ENCODE measurements at places on chromosomes 3 and 15.

GRCh38 chr3:195895861-195896360, 12.4 kb downstream of the TNK2 start:
- peak; percentile 36 for DNase-seq

- DNase-seq: no peak
Measured at GRCh38 chr3:101898752-101899169, 49.4 kb downstream of the NFKBIZ start.

GRCh38 chr3:16028604-16029003, 145.9 kb upstream of the GALNT15 start:
- DNase-seq: no peak

- no peak for DNase-seq
Measured at GRCh38 chr3:78337801-78338211, 1297.9 kb downstream of the ROBO2 start.

DNA sequence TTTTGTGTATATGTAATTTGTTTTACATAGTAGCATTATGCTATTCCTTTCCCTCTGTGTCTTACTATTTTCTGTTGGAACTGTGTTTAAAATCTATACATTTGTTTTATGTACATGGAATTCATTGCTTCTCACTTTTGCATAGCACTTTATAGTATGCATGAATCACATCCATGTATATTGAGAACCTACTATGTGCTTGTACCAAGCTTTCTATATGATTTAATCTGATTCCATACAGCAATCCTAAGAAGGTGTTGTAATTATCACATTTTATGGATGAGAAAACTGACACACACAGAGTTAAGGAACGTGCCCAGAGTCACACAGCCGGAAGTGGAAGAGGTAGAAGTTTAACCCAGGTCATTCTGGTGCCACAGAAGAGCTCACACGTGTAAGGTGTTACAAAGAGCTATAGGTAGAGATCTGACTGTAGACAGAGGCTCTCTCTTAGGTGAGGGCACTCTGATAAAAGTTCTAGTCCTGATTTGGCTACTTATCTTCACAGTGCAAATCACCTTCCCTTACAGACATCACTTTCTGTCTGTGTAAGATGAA, 3.5 kb upstream of the SMAD3 start:
- DNase-seq: no peak

DNA sequence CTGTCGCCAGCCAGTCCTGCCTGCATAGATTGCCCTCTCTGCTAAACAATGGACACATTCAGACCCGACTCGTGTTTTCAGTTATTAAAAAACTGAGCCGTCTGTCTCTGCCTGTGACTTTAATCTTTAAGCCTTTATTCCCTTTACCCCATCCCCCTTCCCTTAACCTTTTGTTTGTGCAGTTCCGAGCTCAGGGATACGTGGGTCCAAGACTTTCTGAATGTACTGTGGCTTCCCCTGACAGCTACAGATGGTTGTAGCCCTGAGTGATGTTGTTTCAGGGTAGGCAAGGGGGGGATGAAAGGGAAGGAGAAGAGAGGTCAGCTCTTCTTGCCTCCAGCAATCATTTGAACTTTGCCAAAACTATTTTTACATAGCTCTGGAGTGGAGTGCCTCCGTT, 44.6 kb downstream of the EEFSEC start:
- no peak for DNase-seq

GRCh38 chr15:62850318-62850717, 192.2 kb upstream of the TPM1 start:
- DNase-seq: peak; percentile 38

DNA sequence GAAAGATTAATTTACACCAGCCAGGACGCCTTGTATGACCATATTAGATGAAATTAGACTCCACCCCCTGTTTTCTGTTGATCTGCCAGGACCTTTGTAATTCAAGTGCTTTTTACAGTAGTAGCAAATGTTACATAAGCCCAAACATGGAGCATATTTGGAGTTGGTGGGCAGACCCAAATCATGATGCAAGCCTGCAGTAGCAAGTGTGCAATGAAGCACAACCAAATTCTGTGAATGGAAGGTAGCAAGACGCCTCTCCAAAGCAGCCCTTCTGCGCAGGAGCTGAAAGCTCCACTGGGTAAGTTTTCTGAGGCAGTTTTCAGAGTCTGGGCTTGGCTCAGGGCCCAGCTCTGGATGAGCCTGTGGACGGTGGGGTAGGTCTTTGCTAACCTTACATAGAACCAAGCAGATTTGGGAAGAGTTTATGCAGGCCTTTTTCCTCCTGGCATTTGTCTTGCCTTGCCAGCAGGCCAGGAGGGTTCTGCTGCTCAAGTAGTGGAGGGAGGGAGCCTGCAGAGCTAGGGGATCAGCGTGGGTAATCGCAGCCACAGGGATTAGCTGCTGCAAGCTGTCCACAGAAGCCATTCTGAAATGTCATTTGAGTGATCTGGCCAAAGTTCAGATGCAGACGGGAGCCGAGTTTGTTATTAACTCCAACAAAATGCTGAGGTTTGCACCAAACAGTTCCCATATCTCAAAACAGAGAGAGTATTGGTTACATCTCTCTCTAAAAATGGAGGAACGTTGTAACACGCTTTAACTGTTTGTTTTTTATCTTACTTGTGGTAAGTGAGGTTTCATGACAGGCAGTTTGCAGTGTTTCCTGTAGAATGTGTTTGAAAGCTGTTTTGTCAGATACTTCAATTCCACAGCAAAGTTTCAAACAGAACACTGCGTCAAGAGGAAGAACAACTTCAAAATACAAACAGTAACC, 55.4 kb downstream of the PSMD6 start:
- DNase-seq: peak; percentile 65

GRCh38 chr15:84684092-84684491, 26.1 kb upstream of the NMB start:
- no peak for DNase-seq

DNA sequence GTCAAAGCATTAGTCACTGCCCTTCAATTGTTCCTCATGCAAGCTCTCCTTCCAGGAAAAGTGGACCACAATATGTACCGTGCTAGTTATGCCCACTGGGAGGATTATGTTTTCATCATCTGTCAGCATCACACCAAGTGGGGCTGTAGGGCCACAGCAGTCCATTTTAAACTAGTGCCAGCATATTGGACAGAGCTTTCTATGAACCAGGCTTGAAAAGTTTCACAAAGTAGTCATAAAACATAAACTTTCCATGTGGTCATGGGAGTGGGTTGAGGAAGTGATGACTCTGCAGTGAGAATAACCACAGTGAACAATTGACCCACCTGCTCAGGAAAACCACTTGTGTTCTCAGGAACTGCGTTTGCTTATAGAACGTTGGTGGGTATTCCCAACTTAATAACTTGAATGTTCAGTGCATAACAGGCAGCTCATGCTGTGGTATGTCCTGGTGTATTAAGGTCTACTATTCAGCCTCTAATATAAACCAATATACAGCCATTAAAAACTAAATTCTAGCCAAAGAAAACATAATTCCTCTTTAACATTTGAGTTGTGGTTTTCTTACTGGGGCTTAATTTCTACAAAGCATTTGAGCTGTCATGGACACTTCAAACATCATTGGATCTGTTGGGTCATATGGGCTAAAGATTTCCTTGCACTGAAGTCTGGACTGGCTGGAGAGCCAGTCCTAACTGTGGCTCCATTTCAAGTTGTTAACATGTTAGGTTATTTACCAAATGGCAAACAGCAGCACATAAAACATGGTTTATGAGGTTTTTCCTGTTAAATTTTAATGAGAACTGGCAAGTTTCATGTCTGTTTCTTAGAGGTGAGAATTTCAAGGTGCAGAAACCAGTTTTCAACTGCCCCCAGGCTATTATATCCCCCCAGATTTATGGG, 274.1 kb downstream of the OTOL1 start:
- DNase-seq: no peak

DNA sequence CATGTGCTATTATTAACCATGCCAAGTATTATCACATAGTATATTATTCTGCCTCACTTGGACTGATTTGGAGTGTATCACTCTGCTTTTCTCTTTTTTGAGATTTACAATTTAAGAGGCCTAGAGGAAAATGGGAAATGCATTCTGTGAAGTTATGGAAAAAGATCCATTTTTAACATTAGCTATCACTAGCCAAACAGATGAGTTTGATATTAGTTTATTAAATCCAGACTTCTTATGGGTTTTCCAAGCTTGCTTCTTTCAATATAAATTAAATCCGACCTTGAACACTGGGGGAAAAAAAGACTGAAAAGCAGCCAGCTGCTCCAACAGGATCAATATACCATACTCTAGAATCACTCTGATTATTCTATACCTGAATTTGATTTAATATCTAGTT, 30.1 kb upstream of the PLOD2 start:
- DNase-seq: no peak

- DNase-seq: no peak
Measured at GRCh38 chr3:2944628-2945027, 165.5 kb downstream of the IL5RA start.

DNA sequence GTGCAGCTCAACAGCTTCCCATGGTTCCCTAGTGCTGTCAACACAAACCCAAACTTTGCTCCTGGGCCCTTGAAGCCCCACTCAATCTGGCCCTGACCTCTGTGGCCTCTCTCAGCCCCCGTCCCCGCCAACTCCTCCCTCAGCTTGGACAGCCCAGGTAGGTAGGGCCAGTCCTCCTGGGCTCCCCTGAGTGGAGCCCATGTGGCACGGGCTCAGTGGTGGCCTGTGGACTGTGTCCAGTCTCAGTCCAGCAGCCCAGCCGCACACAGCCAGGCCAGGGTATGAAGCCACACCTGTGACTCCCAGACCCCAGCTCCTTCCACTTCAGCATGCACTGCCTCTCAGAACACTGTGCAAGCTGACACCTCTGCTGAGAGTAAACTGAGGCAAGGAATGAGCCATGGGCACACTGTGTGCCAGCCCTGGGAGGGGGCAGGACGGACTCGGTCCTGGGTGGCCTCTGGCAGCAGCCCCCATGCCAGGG, 11.5 kb downstream of the PLXND1 start:
- DNase-seq: no peak

DNA sequence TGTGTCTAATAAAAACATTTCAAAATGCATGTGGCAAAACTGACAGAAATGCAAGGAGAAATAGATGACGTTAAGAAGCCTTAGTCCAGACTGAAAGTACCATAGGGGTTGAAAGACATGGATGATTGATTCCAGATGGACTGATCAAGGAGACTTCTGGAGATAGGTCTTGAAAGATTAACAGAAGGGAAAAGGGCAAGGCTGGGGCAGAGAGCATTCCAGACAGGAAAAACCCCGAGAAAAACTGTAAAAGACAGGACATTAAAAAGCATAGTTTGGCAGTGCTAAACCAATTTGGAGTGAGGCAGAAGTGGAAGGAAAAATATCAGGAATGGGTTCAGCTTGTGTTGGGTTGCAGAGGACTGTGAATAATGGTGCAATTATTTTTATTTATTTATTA, 375.2 kb upstream of the SGO1 start:
- no peak for DNase-seq

- no peak for DNase-seq
Measured at GRCh38 chr3:138912237-138912636, 34.7 kb downstream of the FOXL2 start.

DNA sequence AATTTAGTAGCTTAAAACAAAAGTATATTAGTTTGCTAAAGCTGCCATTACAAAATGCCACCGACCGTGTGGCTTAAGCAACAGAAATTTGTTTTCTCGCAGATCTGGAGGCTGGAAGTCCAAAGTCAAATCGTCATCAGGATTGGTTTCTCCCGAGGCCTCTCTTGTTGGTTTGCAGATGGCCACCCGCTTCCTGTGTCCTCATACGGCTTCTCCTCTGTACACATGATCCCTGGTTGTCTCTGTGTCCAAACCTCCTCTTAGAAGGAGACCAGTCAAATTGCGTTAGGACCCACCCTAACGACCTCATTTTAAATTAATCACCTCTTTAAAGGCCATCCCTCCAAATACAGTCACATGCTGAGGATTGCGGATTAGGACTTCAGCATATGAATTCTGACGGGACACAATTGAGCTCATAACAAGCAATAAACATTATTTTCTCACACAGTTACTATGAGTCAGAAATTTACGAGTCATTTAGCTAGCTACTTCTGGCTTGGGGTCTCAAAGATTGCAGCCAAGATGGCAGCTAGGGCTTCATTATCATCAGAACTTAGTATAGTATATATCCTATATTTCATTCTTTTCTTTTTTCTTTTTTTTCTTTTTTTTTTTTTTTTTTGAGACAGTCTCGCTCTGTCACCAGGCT, 58.4 kb downstream of the RPL39L start:
- DNase-seq: no peak

DNA sequence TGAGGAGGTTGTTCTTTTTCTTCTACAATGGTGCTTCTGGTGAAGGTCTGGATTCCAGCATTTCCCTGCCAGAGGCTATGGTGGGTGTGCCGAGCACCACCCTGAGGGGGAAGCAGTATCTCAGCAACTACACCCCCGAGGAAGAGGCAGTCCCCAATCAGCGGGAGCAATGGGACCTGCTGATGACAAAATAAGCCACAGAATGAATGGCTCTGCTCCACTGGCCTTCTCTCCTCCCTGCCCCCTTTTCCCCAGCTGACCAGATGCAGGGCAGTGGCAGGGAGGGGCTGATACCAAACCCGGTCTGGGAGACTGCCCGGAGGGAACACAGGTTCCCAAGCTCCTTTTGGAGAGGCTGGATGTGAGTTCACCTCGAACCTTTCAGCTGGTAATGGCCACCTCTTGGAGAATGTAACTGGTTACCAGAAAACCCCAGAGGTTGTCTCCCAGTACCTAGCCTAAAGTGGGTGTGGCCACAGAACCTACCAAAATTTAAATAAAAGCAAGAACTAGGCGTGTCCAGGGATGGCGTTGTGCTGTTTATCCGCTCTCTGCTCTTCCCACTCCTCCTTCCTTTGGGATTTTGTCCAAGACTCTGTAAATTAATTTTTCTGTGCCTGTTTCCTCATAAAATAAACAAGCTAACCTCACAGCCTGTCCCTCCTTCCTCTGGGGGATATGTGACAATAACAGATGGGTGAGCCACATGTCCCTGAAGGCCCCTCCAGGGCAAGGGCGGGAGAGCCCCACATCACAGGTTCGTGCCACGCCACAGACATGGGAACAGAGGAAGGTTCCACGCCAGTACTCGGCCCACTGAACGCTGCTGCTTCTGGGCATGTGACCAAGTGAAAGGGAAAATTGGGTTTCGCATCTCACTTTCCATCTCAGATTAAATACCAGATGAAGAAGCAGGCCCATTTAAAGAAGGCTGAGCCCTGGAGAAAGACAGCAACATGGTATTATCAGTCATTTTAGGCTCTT, 35.1 kb upstream of the SPTBN5 start:
- DNase-seq: no peak

GRCh38 chr15:42206406-42206805, 1.7 kb downstream of the VPS39 start:
- DNase-seq: no peak

Measured in ACHN (cell line).